RWPE2 (cell line): ENCODE measurements at places on chromosomes 2 and 18.

- no peak for DNase-seq
Observed at GRCh38 chr2:20355131-20355530, 4.5 kb upstream of the PUM2 start.

DNA sequence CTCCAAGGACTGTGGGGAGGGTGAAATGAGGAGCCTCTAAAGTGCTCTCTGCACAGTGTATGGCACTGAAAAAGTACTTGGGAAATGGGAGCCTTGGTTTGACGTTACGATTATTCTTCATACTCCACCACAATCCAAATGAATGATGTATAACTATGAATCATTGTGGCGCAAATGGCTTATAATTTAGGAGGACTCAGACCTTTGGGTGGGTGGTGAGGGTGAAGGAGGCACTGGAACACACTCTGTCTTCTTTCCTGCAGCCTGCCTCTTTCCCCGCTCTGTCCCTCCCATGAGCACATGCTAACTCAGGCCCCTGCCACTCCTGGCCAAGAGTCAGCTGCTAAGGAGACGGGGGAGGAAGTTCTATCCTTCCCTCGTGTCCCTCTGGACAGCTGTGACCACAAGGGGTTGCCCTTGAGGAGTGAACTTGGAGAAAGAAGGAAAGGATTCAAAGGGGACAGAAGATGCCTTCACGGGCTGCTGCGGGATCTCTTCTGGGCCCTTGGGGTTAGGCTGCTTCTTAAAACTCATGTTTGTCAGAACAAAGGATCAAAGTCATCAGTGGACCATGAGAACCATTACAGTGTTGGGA, 36.5 kb downstream of the POLR1A start:
- no peak for DNase-seq

DNA sequence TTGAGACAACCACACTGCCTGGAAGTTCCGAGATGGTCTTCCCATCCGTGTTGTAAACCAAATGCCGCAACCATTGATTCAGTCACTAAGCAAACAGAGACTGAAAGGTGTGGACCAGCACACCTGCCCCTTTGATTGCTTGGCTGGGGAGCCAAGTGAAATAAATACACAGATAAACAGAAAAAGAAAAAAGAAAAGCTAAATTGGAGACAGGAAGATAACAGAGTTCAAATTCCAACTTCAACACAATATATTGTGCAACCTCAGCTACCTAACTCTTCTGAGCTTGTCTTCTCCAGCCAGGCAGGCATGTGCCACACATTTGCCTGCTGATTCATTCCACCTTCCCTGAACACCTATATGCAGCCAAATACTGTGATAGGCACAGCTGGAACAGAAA, 110.9 kb downstream of the PID1 start:
- DNase-seq, result no peak

- no peak for DNase-seq
Observed at GRCh38 chr2:23157812-23158211, 227.2 kb upstream of the KLHL29 start.

DNA sequence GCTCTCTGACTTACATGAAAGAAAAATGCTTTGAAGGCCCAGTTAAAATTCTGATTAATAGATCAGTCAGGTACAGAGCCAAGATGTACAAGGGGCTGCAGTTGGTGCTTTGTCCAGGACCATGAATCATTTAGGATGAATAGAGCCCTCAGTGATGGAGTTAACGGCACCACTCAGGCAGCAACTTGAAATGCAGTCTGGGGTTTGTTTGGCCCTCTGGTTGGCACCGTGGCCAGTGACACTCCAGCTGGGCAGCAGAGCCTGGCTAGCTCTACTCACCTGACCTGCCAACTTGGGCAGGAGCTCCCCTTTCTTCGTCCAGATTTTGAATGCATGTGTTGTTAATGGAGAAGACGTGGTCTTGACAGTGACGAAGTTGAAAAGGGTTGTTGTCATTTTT, 493.0 kb upstream of the ACVR2A start:
- DNase-seq, result no peak

- no peak for DNase-seq
Observed at GRCh38 chr2:60677356-60677755, 78.7 kb upstream of the PAPOLG start.

GRCh38 chr2:28454016-28454930, 41.6 kb upstream of the PLB1 start:
- no peak for DNase-seq

- DNase-seq, result no peak
Observed at GRCh38 chr2:174699993-174700766, 64.1 kb downstream of the CHRNA1 start.

GRCh38 chr18:11106894-11107293, 42.5 kb downstream of the PIEZO2 start:
- no peak for DNase-seq

GRCh38 chr18:5455674-5456073, 88.1 kb downstream of the EPB41L3 start:
- DNase-seq, result no peak

DNA sequence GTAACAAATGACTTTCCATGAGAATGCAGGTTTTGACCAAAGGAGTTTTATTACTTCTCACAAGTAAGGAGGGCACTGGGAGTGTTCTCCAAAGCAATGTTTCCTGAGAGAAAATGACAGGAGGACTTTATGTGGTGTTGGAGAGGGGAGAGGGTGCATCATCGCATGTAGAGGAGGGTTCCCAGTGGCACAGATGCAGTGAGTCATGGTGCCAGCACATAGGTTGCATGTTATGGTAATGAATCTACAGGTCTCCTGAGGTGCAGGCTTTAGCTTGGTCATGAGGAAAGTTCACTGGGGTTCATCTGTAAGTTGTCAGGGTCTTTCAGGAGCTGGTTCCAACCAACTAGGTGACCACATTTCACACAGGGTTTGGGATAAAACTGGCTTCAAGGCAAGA, 30.4 kb downstream of the NAT8 start:
- no peak for DNase-seq

GRCh38 chr2:224957540-224958461, 84.5 kb downstream of the DOCK10 start:
- no peak for DNase-seq

DNA sequence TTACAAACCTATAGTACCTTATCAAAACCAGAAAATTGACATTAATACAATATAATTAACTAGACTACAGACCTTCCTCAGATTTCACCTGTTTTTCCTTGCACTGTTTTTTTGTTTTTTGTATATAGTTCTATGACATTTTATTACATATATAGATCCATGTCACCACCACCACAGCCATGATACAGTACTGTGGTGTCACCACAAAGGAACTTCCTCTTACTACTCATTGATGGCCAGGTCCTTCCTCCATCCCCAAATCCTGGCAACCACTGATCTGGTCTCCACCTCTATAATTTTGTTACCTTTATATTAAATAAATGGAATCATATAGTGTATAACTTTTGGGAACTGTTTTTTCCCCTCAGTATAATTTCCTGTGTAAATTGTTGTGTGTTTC, 19.4 kb upstream of the ATP6V1B1 start:
- DNase-seq, result no peak

GRCh38 chr2:200748779-200749178, 62.9 kb upstream of the BZW1 start:
- DNase-seq, result no peak
